Stimulated activated CD4-positive, alpha-beta T cell treated with anti-CD3 and anti-CD28 coated beads, Interleukin-4, amount 100 ng/mL, for 48 hours (primary cell): ENCODE measurements at places on chromosomes 7 and 10.
A peak's percentile ranks its signal among the peaks of the same experiment; 100 is the strongest.

DNA sequence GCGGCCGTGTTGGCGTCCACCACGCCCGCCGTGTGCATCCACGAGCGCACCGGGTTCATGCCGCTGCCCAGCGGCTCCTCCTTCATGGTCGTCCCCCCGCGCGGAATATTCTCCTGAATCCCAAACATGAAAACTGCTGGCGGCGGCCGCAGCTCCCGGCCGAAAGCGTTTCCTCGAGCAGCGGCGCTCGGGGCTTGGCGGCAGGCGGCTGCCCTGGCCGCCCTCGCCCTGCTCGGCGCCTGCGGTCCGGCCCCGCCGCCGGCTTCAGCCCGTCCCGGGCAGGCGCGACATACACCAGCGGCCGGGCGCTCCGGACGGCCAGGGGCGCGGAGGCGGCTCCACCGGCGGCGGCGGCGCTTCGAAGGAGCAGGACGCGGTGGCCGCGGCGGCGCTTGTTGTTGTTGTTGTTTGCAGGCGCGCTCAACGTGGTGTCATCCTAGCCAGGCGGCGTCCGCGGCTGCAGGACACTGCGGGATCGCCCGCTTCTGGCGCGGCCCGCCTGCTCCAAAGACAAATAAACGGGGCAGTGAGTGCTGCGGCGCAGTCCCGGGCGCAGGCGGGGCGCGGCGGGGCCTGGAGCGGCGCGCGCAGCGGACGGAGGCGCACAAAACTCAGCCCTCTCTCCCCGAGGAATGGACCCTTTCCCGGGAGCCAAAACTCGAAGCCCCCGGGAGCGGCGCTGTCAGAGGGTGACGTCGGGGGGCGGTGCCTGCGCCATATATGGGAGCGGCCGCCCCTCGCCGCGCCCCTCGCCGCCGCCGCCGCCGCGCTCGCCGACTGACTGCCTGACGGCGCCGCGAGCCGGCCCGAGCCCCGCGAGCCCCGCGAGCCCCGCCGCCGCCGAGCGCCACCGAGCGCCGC lies at the start of gene EBF3:
Gene EBF3, minus strand, starts transcription at position 634 of the 861 bp plus-strand sequence. Its CDS starts 506 bp downstream, at position 128.
- DNase-seq: peak; percentile 33

GRCh38 chr7:101688995-101689907 lies 60.2 kb upstream of the MYL10 start:
- no peak for DNase-seq

- DNase-seq: no peak
These were observed 299.6 kb upstream of the SP4 start for GRCh38 chr7:21128062-21128817.

DNA sequence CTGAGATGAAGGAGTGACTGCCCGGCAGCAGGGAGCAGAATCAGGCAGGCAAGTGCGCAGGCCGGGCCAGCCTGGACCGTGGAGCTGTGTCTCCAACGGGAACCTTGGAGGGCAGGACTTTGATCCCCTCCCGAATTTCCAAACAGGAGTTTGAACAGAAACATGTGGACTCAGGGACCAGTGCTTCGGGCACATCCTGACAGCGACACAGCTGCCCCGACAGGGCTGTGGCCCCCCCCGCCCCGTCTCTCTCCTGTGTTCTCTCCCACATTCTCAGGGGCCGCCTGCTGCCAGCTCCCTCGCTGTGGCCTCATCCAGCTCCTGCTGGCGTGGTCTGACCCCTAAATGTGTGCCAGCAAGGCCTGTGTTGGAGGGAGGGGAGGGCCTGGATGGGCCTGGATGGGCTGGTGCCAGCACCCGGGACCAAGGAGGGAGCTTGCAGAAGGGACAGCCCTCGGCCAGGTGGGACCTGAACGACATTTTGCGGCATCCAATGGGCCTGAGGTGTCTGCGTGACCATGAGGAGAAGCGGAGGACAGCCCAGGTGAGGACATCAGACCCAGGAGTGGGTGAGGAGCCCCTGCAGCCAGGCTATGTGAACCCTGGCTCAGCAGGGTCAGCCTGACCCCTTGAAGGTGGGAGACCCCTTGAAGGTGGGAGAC lies 222.9 kb downstream of the DNAJB6 start:
- DNase-seq: no peak

DNA sequence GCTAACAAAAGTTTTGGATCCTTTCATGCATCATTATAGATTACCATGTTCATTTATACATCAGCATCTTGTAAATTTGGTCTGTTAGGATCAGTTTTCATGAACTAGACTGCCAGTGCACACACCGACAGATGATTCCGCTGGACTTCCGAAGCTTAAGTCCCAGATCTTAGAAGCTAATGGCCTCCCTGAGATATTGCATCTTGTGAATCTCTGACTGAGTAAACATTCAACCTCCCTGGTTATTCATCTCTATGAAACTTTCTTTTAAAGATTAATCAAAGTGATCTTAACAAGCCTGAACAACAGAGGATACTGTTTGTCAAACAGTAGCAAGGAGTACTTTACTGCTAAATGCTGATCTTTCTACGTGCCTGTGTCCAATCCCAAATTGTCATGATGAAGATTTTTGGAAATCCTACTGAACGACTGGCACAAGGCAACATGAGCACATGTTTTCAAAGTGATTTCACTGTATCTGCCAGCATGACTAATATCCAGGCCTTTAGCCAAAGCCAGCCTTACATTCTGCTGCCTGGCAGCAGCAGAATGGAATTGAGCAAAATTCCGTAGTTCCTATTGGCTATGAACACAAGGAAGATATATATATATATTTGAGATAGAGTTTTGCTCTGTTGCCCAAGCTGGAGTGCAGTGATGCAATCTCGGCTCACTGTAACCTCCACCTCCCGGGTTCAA lies 91.3 kb upstream of the ANK3 start:
- no peak for DNase-seq

GRCh38 chr7:68314208-68314607 lies 1284.1 kb upstream of the AUTS2 start:
- no peak for DNase-seq

DNA sequence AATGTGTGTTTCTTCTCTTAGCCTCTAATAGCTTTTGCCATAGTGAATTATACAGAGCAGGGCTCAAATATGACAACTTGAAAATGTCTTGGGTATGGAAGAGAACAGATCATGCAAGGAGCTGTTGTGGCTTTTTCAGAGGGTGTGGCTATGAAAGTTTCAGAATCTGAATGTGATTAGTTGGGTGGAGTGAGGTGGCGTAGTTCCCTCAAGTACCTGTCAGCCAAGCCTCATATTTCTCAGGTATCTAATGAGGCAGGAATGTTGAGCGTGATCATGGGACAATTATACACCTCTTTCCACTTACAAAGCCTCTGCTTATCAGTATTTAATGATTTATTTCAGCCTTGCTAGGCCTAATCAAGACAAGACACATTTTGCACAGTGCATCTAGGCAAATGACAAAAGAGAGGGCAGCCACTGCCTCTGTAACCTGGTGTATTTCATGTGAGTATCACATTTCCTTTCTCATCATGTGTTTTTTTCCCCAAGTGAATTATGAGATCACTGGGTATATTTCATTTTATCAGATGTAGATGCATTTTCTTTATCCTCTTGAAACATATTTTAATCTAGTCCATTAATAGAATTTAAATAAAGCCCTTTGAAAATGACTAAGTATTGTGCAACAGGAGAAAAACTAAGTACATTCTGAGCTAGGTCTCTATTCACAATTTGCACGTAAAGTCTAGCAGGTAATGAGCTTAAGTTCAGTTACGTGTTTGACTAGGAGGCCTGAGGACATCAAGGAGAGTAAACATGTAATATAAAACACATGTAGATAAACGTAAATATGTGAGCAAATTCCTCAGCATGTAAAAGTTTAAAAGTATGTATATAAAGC lies 644.4 kb upstream of the IGFBP3 start:
- DNase-seq: no peak

- DNase-seq: no peak
These were observed 33.6 kb upstream of the A1CF start for GRCh38 chr10:50919010-50919409.

GRCh38 chr10:31820096-31820495 lies 108.5 kb downstream of the ARHGAP12 start:
- no peak for DNase-seq
